ENCODE measurements at places on chromosomes 3 and 15.
A peak's percentile ranks its signal among the peaks of the same experiment; 100 is the strongest.

DNA sequence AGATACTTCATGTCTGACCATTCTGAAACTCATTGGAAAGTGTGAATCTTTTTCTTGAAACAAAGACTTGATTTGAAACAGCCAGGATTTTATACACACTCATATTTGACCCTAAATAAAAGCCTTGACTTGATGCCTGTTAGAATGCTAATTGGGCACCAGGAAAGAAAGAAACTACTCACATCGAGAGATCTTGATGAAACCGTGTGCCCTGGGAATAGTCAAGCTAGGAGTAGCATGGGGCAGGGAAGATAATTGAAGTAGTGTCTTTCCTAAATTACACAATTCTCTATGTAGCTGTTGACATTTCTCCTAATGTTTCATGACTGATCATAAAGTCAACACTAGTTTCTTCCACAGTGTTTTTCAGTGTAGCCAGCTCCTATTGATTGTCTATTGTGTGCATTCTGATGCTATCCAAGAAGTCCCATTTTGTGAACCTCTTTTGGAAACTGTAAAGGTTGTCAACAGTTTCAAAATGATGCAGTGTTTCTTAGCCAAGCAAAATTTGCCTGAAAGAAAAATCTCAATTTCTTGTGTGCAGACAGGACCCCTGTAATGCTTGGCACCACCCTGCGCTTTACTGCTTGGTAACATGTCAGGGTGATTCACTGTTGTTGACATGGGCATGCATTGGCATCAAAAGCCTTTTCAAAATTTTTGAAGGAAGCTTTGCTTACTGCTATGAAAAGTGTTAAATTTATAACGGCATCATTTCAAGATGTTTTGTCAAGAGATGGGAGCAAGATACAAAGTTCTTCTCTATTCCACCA, 52.5 kb upstream of the OTOL1 start:
- DNase-seq: no peak

DNA sequence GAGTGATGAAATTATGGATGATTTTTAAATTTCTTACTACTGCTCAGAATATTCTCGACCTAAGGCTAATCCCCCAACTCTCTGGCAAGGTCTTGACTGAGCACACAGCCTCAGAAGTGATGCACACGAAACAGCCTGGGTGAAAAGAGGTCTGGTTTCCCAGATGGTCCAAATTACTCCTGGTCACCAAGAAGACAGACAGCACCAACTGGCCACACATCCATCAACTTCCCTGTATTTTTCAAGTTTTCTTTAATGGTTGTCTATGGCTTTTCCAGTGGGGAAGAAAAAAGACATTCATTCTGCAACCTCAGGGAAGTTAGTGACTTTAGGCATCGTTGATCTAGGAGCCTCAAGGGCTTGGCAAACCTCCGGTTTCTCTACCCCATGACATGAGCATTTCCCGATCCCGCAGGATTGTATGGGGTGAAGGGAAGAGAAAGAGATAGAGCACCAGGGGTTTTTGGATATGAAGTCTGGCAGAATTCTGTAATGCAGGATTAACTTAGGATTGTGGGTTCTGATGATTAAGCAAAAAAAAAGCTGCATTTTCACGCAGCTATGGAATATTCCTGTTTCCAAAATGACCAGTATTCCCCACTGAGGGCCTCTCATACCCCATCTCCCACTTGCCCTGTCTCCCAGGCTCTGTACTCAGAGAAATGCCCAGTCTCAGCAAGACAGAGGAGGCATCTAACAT, 62.2 kb downstream of the UMPS start:
- DNase-seq: no peak

GRCh38 chr3:40877631-40878463, 321.5 kb upstream of the CTNNB1 start:
- no peak for DNase-seq

DNA sequence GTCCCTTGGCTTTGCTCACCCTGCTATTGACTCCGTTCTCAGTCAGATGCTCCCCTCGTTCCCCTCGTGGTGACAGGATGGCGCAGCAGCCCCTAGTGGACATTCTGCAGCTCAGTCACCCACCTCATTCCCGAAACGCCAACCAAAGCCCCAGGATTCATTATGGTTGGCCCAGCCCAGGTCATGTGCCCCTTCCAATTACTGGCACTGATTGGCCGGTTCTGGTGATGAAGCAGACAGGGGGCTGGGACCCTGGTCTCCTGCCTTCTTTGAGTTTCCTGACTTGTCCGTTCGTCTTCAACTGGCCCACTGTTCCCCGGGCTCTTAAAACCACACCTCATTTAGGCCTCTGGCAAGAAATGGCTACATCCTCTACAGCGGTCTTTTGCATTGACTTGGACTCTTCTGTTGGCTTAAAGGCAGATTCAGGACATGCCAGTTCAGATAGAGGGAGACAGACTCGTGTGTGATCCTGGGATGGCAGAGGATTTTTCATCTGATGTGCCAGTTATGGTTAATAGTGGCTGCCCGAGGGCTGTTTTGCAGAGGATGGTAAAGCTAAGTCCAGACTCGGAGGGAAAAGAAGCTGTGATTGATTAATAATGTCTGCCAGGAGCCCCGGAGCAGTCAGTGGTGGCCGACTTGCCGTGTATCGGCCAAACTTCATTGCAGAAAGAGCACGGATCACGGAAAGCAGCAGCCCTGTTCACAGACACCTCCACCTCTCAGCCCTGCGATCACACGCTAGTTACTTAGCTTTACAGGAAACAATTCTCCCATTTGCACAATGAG, 37.8 kb downstream of the LSM3 start:
- peak; percentile 56 for DNase-seq

DNA sequence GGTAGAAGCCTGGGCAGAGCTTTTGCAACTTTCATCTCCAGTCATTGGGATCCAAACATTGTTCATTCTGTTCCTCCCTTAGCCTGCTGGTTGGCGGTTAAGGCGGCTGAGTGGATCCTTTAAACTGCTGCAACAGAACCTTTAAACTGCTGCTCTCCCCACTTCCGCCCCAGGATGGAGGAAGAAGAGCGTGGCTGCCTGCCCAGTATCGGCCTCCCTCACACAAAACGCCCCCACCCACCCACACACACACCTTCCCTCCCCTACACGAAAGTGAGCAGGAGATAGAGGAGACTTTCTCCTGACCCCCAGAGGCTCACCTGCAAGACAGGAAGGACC, 460 bp upstream of the ZMAT3 start:
- no peak for DNase-seq

All from D341Med (cell line).